Stimulated activated CD4-positive, alpha-beta T cell treated with anti-CD3 and anti-CD28 coated beads, Interleukin-1b, Interleukin-23, amount 100 ng/mL, for 1 hour (primary cell): ENCODE measurements at places on chromosomes 12 and 14.

GRCh38 chr12:127083008-127083949 is 1183.7 kb upstream of the TMEM132C start:
- DNase-seq = no peak

GRCh38 chr12:1857086-1857485 is 36.7 kb downstream of the LRTM2 start:
- DNase-seq = no peak

DNA sequence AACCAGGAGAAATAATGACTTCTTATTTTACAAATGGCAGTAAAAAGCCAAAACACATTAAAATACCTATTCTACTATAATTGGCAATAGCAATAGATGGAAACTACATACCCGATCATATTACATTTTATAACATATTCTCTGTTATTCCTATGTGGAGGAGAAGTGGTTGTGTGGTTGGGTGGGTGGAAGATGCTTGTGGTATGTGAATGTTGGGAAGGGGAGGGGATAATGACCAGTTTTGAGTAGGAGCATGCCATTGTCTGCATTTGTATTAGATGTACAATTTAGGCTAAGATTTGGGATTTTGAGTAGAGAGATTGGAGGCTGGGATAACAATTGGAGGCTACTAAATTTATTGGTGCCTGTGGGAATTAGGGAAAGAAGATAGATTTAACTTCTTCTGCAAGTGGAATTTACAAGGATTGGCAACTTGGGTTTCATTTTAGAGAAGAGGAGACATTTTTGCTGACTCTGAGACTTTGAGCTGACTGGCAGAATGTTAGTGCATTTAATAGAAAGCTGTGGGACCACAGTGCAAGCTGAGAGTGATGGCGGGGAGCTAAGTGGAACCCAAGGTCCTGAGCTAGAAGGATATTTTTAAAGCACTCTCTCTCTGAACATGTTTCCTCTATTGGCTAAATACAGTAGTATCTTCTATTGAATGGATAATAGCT is 65.2 kb downstream of the SLC16A7 start:
- DNase-seq = no peak

DNA sequence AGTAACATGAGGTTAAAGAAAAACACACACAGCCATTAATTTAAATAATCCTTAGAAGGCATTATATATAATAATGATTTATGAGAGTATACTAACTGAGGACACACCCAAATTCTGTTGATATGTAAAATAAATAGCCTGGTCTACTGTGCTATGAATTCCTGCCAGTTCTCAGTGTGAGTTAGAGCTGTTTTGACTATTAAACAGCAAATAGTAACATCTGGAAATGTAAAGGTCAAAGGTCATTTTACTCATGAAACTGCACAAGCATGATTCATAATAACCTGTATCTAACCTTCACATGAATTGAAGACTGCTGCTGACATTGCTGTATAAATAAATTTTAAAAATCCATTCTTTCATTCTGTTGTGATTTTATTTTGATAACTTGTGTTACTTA is 966.7 kb downstream of the SLC6A15 start:
- no peak for DNase-seq

DNA sequence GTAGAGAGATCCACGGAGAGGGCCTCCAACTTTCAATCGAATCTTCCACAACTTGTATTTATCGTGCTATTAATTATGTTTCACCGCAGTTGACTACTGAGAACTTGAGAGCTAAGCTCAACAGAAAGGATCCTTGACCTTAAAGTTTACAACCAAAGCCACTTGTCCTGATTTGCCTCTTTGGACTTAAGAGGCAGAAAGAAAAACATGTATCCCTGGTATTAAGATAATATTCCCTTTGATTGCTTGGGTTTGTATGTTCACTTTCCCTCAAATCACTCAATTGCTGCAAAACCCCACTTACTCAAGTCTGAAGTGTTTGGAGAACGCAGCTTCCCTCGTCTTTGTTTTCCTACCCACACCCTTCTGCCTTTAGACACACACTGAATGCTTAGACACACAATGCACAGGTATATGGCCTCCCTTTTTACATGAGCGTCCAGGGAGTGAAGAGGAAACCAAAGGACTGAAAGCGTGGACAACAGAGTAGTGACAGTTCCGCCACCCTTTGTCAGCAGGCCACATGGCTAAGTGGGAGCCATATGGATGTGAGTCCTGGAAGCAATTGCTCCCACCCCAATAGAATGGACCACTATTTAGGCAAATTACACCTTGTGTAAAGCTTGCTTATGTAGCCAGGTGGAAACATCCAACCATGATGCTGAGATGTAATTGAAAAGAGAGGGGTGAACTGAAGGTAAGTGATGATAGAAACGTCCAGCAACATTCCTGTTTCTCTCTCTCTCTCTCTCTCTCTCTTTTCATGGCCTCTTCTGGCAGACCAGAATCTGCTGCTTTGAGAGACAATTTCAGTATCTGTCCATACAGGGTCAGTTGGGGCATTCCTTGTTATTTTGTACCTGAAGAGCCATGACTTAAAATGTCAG is 1.4 kb upstream of the PKP2 start:
- DNase-seq = no peak

- no peak for DNase-seq
These were observed 30.3 kb downstream of the C14orf132 start for GRCh38 chr14:96069421-96069820.

GRCh38 chr14:99512571-99513182 is 31.5 kb downstream of the CCNK start:
- no peak for DNase-seq

GRCh38 chr12:19131025-19131444 is 1.5 kb downstream of the PLEKHA5 start:
- DNase-seq = no peak

GRCh38 chr14:95606266-95606665 is 71.4 kb downstream of the GLRX5 start:
- DNase-seq = no peak

GRCh38 chr14:90582166-90582565 is 185.3 kb downstream of the CALM1 start:
- no peak for DNase-seq

- DNase-seq = no peak
These were observed 58.9 kb upstream of the SRSF5 start for GRCh38 chr14:69708049-69708448.

DNA sequence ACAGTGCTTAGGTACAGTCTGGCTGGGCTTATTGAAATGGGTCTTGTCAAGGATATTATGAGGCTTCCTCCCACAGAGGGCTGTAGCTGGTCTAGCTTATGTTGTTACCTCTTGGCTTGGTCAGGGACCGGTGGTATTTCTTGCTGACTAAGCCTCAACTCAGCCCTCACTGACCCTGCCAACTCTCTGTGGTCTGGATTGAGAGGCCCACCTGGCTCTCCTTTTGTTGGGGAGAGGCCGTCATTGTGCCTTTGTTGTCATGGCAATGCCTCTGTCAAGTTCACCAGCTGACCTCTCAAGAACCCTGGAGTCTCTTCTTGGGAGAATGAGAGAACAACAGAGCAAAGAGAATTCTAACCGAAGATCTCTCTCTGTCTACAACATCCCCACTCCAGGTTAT is 245.6 kb upstream of the NPAS3 start:
- no peak for DNase-seq

DNA sequence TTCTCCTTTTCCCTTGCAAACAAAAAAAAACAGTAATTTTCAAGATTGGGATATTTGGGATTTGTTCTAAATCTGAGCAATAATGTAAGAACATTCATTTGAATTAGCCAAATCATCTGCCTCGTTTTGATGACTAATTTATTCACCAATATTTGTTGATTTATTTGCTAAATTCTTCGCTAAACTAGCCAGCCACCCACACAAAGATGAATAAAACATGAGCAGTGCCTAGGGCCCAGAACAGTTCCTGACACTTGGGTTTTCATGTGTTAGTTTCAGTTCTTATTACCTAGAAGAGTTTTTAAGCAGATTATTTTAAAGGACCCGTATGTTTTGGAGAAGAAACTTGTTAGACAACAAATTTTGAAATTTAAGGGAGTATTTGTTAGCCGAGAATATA is 1.4 kb downstream of the ETNK1 start:
- no peak for DNase-seq

GRCh38 chr12:50056639-50056976 is 788 bp upstream of the ASIC1 start:
- DNase-seq = no peak

- no peak for DNase-seq
These were observed 9.1 kb downstream of the CAMKK2 start for GRCh38 chr12:121287267-121287954.

DNA sequence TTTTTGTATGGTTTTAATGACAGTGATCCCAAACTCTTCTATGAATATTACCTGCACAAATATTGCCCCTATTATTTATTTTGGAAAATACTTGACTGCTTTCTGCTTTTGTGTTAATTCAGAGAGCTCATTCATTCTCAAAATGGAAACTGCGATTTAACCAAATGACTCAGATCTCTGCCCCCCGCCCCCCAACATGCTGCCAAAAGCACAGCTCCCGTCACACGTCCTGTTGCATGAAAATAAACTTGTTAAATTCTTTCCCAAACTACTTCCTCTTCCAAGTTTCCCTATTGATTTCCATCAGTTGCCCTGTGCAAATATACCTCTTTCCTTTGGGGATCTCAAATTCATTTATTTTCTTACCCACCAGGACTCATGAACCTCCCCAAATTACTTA is 18.0 kb upstream of the NRDE2 start:
- no peak for DNase-seq

DNA sequence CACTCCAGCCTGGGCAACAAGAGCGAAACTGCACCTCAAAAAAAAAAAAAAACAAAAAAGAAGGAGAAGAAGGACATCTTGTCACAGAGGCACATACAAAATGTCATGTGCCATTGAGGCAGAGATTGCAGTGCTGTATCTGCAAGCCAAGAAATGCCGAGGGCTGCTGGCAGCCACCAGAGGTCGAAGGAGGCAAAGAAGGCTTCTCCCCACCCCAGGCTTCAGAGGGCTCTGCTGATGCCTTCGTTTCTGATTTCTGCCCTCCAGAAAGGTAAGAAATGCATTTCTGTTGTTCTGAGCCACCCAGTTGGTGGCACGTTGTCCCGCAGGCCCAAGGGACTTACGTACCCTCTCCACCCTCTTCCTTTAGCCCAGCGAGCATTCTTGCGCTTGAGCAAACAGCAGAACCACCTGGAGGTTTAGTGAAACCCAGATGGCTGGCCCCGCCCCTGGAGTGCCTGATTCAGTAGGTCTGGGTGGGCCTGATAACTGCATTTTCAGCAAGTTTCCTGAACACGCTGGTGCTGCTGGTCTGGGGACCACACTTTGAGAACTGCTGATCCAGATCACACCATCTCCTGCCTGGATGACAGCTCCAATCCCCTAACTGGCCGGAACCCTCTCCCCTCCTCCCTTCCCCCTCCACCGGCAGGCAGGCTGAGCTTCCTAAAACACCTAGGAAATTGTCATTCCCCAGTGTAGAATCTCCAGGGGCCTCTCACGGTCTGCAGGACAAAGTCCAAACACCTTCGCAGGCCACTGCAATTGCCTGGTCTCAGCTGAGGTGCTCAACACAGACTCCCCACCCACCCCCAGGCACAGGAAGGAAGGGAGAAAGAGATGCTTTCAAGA is 21.1 kb upstream of the SCARB1 start:
- DNase-seq = no peak

- no peak for DNase-seq
These were observed 105.9 kb downstream of the SINHCAF start for GRCh38 chr12:31220061-31220460.

- DNase-seq = no peak
These were observed 348.8 kb downstream of the KCNH5 start for GRCh38 chr14:62696331-62696924.

GRCh38 chr12:77995436-77996167 is 164.9 kb downstream of the NAV3 start:
- no peak for DNase-seq

- no peak for DNase-seq
These were observed 883.7 kb upstream of the TMEM132C start for GRCh38 chr12:127383281-127383680.

DNA sequence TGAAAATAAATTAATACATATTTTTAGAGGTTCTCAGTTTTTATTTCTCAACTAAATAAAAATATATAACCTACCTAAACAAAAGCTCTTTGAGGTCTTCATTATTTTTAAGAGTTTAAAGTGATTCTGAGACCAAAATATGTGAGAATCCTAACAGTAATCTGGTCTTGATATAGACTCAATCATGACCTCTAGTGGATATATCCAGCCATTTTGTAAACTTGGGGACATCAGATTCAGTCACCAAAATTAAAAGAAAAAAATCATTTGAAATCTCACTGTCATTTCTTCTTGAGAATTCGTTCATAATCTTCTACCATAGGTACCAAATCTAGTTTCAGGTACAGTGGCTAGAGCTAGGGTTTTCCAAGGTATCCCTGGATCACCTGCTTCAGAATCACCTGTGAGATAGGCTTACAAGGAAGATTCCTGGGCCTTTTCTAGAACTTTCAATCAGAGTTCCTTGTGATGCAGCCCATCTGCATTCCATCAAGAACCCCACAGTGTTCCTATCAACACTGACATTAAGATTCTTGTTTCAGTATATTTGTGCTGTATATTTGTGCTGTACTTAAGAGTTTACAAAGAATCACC is 214.9 kb downstream of the ADAMTS20 start:
- DNase-seq = no peak

DNA sequence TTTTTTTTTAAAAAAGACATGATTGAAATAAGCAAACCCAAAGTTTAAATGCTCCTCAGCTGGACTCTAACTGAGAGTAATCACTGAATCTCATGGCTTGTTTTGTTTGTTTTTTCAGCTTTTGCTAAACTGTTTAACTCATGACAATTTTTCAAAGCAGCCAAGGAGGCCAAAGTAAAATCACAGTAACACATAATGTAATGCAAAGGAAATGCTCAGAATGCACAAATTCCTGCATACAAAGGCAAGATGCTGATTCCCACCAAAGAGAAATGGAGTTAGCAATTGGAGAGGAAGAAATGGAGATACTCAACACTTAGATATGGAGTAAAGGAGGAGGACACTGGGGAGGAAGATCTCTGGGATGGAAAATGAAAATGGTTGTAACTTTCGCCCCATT is 126.2 kb upstream of the SOX5 start:
- DNase-seq = no peak

DNA sequence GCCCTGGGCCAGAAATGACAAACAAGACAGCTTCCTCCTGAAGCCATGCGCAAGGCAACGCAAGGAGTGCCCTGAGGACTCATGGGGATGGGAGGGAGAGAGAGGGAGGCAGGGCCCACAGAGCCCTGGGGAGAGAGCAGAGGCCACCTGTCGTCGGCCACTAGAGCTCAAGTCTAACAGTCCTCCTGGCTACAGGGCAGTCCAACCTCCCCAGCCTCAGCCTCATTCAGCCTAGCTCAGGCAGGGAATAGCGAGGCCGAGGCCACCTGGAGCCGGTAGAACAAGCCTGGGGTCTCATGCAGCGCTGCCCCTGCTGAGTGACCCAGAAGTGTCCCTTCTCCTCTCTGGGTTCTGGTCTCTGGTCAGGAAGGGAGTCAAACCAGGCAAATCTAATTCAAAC is 69.5 kb downstream of the BCL11B start:
- DNase-seq = no peak

DNA sequence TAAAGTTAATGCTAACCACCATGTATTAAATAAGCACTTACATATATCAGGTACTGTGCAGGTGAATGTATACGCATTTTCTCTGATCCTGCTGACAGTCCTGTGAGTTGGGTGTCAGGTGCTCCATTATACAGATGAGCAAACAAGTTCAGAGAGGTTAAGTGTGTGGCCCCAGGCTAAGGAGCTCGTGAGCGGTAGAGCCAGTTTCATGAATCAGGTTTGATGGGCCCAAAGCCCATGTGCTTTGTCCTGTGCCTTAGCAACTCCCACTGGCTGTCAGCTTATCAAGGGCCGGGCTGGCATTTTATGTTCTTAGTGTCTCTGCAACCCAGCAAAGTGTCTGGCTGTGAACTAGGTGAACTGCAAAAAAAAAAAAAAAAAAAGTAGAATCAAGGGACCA is 701.2 kb upstream of the TBX3 start:
- DNase-seq = no peak
